CD4-positive, alpha-beta T cell treated with Interleukin-15 for 4 hours (primary cell): ENCODE measurements at places on chromosomes 13 and 19.

- DNase-seq, result peak; percentile 54
Measured at GRCh38 chr19:40139533-40140287, 49.0 kb upstream of the ZNF780A start.

DNA sequence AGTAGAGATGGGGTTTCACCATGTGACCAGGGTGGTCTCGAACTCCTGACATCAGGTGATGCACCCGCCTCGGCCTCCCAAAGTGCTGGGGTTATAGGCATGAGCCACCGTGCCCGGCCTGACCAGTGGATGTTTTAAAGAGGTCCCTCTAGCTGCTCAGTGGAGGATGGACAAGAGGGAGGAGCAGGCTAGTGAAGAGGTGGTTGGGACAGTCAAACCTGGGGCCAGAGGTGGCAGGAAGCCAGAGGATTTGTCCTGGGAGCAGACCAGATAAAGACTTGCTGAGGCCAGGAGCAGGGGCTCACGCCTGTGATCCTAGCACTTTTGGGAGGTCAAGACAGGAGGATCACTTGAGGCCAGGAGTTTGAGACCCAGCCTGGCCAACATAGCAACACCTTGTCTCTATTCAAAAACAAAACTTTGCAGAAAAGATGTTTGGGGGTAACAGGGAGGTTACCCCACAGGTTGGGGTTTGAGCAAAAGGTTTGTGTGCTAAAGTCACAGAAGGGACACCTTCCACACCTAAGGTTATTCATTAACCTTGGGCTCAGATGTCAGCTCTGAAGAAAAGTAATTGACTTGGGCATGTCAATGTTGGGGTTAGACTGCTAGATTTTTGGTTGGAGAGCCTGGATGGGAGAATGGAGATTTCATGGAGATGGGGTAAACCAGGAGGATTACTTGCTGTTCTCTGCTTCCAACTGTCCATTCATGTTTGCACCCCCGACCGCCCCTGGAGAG lies 9.0 kb downstream of the BCAM start:
- DNase-seq, result no peak

DNA sequence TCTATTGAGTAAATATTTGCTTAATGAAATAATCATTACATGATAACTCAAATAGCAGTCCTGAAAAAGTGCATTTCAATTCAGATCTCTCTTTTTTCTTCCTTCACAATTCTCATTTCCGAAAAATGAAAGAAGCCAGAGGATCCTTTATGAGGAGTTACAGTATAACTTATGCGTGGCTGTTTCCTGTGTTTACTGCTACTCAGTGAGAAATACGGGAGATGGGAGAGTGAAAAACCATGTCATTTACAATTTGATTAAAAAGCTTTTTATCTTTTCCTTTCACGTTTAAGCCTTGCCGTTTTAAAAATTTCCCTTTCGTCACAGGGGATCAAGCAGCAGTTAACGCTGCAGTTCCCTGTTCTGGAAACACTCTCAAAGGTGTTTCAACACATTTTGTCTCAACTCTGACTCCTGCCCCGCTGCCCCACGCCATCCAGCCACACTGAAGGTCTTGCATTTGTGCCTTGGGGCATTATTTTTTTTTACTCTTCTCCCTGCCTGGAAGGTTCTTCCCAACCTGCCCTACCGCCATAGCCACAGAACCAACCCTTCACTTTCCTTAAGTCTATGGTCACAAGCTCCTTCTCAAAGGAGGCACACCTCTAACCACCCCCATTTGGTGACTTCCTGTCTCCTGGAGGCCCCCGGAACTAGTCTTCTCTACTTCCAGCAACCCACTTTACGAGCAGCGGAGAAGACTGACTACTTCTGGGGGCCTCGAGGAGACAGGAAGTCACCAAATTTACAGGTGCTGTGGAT lies 17.0 kb downstream of the KL start:
- DNase-seq, result peak; percentile 3

GRCh38 chr19:30227661-30228112 lies 144.5 kb upstream of the ZNF536 start:
- no peak for DNase-seq

DNA sequence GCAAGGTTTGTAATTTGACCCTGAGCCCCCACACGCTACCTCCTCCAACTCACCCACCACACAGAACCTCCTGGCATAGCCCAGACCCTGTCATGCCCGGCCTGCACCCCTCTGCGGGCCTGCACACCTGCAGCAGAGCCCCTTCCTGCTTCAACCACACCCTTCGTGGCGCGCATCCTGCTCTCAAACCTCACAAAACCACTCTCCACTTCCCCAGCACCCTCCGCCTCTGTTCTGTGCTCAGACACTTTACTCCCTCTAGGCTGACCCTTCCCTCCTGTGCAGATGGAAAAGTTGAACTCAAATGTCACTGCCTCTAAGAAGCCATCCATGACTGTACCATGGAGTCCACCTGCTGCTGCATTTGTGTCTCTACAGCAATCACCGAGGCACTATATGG lies 28.5 kb downstream of the FAAP24 start:
- no peak for DNase-seq

GRCh38 chr13:77846173-77846572 lies 72.5 kb downstream of the EDNRB start:
- DNase-seq, result no peak

- DNase-seq, result no peak
Measured at GRCh38 chr13:90867336-90867683, 480.2 kb upstream of the MIR17HG start.

- no peak for DNase-seq
Measured at GRCh38 chr19:11088506-11089253, 583 bp upstream of the LDLR start.

GRCh38 chr19:16200038-16201010 lies 2.6 kb downstream of the AP1M1 start:
- DNase-seq, result no peak

DNA sequence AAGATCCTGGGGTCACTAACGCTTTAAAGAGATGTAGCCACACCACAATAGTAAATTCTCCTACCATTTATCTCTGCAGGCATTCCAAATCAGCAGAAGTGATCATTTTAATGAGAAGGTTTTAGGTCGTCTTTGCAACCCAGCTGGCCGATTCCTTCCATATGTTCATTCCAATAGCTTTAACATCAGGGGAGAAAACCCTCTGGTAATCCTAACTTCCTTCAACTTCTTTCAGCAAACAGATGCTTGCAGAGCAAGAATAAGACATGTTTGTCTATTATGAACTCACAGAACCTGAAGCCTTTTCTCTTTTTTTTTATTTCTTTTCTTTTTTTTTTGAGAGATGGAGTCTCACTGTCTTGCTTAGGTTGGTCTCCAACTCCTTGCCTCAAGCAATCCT lies 498.6 kb upstream of the SLITRK1 start:
- DNase-seq, result no peak

- DNase-seq, result no peak
Measured at GRCh38 chr19:33535226-33535625, 13.6 kb upstream of the PEPD start.

DNA sequence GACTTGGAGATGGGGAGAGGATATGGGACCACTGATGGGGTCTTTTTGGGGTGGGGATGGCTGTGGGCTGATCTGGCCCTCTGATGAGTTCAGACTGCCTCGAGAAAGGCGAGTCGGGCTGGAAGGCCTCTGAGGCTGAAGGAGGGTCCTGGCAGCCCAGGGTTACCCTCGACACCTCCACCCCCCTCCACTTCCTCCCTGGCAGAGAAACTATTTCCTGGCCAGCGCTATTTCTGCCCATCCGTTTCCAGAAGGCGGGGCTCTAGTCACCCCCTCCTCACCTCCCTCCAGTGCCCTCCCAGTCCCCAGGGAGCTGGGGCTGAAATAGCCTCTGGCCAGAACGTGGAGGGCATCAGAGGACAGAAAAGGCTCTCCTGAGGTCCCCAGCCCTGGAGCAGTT lies 9.7 kb downstream of the EXOC3L2 start:
- no peak for DNase-seq

GRCh38 chr13:44770951-44771350 lies 194.8 kb upstream of the TSC22D1 start:
- DNase-seq, result no peak

GRCh38 chr19:30135093-30135757 lies 193.2 kb downstream of the URI1 start:
- no peak for DNase-seq

- DNase-seq, result peak; percentile 7
Measured at GRCh38 chr19:45716359-45717130, 14.2 kb downstream of the FBXO46 start.

- no peak for DNase-seq
Measured at GRCh38 chr19:23507446-23507845, 112.2 kb upstream of the ZNF91 start.

DNA sequence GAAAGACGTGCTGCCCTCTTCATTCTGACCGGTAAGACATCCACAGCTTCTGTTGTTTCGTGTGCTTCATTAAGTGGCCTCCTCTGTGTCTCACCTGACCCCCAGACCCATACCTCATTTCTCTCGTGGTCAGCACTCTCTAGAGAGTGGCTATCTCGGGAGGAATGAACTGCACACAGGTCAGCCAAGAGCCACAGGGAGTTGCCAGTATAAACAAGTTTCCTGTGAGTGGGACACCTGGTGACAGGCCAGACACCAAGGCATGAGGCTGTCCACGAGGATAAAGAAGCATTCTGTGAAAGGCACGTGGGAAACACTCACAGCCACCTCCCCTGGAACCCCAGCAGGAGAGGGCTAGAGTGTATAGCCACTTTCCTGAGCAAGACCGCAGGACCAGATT lies 115.8 kb downstream of the NUFIP1 start:
- no peak for DNase-seq

GRCh38 chr13:103188713-103189326 lies 122.6 kb upstream of the SLC10A2 start:
- DNase-seq, result no peak

GRCh38 chr19:35805526-35806102 lies 7.0 kb downstream of the PRODH2 start:
- DNase-seq, result no peak

- DNase-seq, result no peak
Measured at GRCh38 chr13:94300401-94300800, 179.1 kb downstream of the DCT start.

DNA sequence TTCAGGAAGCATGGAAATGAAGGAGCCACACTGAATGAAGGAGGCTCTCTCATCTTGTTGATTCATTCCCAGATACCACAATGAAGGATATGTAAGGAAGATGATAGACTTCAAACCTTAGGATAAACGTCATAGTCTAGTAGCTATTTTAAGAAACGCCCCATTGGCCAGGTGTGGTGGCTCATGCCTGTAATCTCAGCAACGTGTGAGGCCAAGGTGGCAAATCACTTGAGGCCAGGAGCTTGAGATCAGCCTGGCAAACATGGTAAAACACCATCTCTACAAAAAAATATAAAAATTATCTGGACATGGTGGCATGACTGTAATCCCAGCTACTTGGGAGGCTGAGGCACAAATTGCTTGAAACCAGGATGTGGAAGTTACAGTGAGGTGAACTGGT lies 17.1 kb upstream of the ZNF841 start:
- DNase-seq, result no peak

DNA sequence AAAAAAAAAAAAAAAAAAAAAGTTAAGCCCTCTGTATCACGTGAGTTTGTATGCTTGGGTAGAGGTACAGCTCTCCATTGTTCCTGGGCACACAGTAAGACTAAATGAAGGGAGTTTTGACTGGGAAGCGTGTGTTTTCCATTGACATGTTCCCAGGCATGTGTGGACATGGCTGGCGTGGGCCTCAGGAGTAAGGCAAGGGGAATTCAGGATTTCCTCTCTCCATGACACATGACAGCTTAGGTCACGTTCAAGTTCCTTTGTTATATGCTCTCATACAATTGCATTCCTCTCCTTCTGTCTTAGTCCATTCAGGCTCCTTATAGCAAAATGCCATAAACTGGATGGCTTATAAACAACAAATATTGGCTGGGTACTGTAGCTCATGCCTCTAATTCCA lies 17.1 kb upstream of the MAP3K10 start:
- DNase-seq, result no peak

GRCh38 chr13:66809485-66809884 lies 420.7 kb downstream of the PCDH9 start:
- no peak for DNase-seq

- peak; percentile 42 for DNase-seq
Measured at GRCh38 chr19:35901854-35902661, at the start of gene HCST. Gene HCST (plus strand): TSS chr19:35902529. CDS start chr19:35902594, 65 bp downstream.

GRCh38 chr13:62704875-62705274 lies 1289.2 kb upstream of the PCDH20 start:
- DNase-seq, result no peak

GRCh38 chr19:55070466-55071128 lies 5.1 kb upstream of the EPS8L1 start:
- no peak for DNase-seq

DNA sequence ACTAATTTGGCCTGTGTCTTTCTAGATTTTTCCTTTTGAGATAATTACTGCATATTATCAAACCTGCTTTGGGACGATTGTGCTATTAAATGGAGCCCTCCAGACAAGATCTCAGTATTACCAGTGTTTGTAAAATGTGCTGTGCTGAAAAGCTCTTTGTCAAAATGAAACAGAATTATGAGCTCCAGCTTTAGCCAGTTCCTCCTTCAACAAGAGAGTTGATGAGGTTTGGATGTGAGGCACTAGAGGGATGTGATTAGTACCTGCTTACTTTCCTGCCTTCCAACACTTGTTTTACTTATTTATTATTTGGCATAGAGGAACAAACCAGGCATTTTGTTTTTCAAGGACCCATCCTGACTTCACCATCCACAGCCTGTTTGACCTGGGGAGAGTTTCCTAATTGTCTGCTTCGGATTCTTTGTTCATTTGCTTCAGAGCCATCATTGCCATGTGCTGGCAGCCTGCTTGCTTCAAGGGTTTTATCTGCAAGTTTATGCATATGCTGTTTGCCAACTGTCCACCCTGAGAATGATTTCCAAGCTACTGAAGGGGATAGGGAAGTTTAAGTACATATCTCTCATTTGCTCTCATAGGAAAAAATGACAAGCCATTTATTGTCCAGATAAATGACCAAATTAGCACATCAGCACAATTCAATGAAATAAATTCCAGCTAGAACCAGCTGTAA lies 32.9 kb upstream of the CPB2 start:
- no peak for DNase-seq

DNA sequence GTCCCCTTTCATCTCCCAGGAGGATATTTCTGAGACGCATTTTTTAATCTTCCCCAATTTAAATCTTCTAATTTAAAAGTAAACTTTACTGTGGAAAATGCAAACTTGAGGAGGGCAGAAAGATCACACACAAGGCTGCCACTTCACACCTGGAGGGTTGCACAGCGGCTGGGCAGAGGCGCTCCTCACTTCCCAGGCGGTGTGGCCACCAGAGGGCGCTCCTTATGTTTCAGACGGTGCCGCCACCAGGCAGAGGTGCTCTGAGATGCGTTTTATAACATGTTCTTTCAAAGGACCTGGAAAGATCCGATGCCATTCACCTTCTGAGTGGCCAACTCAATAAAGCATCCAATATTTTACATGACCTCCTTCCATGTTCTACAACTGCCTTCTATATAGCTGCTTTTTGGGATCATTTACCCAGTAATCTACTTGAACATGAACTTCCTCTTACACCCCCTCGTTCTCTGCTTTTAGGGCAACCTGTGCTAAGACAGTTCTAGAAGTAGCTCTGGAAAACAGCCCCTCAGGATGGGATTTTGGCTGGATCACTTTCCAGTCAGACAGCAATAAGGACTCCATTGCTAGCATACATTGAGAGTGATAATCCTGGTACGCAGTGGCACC lies 14.8 kb upstream of the MTUS2 start:
- no peak for DNase-seq
